ENCODE measurements at places on chromosomes 6 and 20.

DNA sequence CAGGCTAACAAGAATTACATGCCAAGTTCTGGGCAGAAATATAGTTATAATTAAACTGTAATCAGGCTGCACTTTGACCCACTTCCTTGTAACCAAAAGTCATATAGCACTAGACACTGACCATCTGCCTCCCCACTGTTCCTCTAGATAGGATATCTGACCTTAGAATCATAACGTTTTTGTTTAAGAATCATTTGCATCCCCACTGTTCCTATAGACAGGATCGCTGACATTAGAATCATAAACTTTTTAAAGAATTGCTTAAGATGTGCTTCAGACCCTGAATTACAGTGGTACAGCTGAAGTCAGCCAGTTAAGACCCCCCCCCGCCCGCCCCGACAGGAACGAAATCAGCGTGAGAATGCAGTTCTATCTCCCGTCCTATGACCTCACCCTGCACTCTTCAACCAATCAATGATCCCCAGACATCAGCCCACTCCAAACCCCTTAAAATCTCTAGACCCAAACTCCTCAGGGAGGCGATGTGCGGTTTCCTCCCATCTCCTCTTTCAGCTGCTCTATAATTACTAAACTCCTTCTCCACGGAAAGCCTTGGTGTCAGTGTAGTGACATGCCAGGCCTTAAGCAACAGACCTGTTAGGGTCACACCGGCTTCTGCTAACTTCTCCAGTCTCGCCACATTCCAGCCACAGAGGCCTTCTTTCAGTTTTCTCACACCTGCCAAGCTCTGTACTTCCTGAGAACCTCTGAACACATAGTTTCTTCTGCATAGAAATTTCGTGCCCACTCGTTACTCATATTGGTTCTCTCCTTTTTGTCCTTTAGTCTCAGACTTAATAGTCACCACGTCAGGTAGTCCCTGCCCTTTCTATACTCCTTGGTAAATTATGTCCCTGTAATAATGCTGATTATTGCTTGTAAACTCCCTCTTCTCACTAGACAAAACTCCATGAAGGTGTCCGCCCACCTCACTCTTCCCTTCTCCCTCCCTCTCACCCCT, 93.5 kb downstream of the DTNBP1 start:
- no peak for DNase-seq

GRCh38 chr20:54368570-54368969, 106.8 kb upstream of the DOK5 start:
- no peak for DNase-seq

GRCh38 chr6:137010128-137010718, 34.5 kb downstream of the IL20RA start:
- DNase-seq, result no peak

DNA sequence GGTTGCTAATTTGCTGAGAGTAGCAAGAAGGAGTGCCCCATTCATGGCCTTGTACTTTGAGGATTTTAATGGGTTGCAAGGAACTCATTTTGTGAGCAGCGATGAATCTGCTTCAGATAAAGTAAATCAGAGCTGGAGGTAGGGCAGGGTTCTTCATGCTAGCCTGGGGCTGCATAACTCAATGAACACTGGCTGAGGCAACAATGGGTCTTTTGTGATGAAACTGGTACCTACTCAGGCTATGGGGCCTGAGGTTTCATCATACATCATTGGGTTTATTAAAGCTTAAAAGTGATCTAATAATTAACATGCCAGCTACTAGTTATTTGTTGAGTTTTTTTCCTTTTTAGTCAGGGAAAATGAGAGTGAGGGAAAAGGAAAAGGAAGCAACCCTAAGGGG, 106.9 kb downstream of the FAM50B start:
- DNase-seq, result no peak

DNA sequence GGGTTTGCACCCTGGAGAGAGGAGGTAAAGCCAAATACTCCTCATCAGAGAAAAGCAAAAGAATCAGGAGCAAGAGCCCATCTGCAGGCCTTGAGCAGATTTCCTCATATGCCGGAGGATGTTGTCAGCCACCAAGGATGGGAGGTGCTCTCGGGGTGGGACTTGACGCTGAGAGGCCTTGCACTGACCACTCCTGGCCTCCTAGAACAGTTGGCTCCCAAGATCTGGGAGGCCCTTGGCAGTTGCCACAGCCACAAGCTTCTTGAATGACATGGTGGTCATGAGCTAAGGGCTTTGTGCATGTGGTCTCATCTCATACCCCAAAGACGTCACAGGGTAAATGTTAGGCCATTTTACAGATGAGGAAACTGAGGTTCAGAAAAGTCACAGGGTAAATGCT, 75.2 kb upstream of the PMEPA1 start:
- no peak for DNase-seq

GRCh38 chr20:24452498-24453127, 16.8 kb upstream of the SYNDIG1 start:
- DNase-seq, result no peak

All from DMS 273 treated with DMSO at 0.1 percent for 48 hours (cell line).